Left renal pelvis (tissue), 4 donors: ENCODE measurements at places on chromosomes 3 and 15. TPM values are rescaled to one million over a fixed set of nuclear protein-coding genes. Genes with fewer than 3 reads are reported as not detected.

GOLGA8S gene
- polyA plus RNA-seq = 1.4 TPM

DNA sequence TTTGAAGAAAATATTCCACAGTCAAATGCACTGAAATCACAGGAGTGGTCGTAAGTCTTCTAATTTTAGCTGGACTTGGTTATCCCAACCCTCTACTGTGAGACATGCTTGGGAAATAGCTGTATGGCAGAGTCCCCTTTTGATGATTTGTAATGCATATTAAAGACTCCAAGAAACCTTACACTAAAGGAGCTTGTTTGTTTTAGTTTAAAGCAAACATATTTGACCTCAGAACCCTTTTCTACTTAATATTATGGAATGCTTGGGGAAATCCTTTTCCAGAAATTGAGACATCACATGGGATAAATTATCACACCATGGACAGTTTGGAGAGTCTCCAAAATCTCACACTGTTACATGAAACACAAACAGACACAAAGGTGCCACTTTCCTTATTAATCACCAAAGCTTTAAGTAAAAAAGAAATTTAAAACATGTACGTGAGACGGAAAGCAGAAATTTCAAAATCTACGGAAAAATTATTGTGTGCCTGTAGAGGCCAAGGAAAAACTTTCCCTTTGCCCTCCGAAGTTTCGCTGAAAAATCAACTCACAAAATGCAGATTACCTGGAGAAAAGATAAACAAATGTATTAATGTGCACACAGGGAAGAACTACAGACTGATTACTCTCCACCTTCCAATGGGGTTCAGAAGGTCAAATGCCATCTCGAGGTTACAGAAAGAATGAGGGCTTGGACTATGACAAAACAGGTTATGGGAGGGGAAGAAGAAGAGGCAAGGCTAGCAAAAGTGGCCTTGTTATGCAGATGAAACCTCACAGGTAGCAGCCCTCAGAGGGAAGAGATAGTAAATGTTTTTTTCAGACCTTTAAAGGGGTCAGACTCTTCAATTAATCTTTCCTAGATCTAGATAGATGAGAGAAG is 7.0 kb upstream of the CPB1 start:
- no peak for DNase-seq

GRCh38 chr3:126836220-126836860 is 132.3 kb downstream of the CHCHD6 start:
- no peak for DNase-seq

GRCh38 chr3:120263792-120264191 is 21.2 kb downstream of the GPR156 start:
- DNase-seq = no peak

DGKG gene
- polyA plus RNA-seq = 0.48 TPM

MELTF gene
- 1.9 TPM for polyA plus RNA-seq

DNA sequence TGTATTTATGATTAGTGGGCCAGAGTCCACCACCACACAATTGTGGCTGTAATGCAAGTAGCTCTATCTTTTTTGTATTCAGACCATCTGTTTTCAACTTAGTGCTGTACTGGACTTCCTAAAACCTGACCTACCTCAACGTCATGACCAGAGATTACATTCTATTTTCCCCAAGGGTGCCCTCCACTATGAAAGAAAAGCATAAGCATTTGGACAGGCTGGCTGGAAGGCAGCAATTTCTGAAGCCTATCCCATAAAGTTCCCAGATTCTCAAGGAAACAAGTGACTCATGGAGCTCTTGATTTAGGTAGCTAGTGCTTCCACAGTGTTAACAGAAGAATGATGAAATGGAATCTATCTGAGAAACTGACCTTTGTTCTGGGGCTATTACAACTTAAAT is 75.8 kb downstream of the COL8A1 start:
- DNase-seq = peak; percentile 25

CCDC50 gene
- polyA plus RNA-seq = 76.6 TPM

DNA sequence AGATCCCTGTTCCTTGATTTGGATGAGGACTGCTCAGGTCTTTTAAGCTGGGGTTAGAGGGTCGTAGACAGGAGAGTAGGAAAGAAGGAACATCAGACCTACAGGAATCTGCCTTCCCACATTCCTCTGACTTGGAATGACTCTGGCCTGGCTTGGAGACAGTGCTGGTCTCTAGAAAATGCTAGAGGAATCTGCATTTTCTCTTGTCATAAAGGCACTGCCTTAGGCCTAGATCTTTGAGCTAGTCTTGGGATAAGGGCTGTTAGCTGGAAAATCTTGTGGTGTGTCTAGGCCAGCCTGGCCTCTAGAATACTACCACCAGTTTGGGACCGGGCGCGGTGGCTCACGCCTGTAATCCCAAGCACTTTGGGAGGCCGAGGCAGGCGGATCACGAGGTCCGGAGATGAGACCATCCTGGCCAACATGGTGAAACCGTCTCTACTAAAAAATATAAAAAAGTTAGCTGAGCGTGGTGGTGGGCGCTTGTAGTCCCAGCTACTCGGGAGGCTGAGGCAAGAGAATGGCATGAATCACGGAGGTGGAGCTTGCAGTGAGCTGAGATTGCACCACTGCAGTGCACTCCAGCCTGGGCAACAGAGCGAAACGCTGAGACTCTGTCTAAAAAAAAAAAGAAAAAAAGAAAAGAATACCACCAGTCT is 17.3 kb upstream of the BSN start:
- no peak for DNase-seq

CPLX3 gene
- polyA plus RNA-seq = not detected

GRCh38 chr15:45457641-45458539 is 64.7 kb downstream of the SLC30A4 start:
- peak; percentile 73 for DNase-seq

GRCh38 chr15:99014803-99015697 is 7.5 kb upstream of the PGPEP1L start:
- DNase-seq = peak; percentile 69

GRCh38 chr3:31086148-31086547 is 191.7 kb upstream of the GADL1 start:
- no peak for DNase-seq

GRCh38 chr3:61141227-61141626 is 110.0 kb downstream of the FHIT start:
- no peak for DNase-seq

PLA2G4E gene
- not detected for polyA plus RNA-seq

DNA sequence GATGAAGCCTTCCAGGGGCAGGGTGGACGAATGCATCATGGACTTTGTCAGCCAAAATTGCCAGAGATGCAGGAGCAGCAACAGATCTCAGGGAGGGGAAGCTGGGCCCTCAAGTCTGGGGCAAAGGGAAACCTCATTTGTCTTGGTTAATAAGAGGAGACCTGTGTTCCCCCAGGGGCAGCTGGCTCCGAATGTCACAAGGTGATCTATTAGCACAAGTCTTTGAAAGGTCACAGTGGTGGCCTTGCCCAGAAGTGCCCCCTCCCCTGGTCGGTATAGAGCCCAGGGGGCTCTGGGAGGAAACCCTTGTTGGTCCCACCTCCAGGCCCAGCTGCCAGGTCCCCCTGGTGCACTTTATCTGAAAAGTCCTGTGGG is 46.2 kb downstream of the ABTB1 start:
- DNase-seq = no peak

DNA sequence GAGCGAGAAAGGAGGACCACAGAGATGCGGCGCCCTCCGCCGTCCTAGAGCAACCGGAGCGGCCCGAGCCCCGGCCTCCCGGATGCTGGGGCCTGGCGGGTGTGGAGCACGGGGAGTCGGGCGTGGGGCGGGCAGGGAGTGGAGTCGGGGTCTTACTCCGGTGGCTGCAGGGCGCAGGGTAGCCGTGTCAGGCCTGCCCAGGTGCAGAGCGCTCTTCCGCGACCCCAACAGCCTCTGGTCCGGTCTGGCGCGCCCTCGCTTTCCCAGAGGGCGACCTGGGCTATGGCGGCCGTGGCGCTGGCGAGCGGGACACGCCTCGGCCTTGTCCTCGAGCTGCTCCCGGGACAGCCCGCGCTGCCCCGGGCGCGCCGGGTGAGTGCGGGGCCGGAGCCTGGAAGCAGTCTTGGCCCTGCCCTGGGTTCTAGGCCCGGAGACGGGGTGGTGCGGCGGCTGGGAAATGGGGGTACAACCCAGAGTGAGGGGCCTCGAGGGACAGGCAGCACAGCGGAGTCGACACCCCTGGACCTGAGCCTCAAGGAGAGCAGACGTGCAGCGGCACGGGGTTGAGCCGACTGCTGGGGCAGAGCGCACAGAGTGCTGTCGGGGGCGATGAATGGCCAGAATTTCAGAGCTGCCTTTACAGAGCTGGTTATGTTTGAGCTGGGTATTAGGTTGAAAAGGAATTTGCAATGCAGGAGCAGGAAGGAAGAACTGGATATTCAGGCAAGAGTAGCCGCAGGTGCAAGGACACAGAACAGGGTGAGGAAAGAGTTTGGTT is at the start of gene ZNF662:
TSS of gene ZNF662 (plus strand) at position 73 of the 778 bp plus-strand sequence. CDS start 1,973 bp downstream, outside the sequence.
- DNase-seq = no peak

DYNLT2B gene
- polyA plus RNA-seq = 39.0 TPM

GASK1A gene
- 7.8 TPM for polyA plus RNA-seq

ANKRD63 gene
- not detected for polyA plus RNA-seq

NAALADL2 gene
- 17.9 TPM for polyA plus RNA-seq

CHRNA3 gene
- polyA plus RNA-seq = 1.5 TPM

- no peak for DNase-seq
These were observed 463.3 kb downstream of the MAGI1 start for GRCh38 chr3:65575376-65575840.

DNA sequence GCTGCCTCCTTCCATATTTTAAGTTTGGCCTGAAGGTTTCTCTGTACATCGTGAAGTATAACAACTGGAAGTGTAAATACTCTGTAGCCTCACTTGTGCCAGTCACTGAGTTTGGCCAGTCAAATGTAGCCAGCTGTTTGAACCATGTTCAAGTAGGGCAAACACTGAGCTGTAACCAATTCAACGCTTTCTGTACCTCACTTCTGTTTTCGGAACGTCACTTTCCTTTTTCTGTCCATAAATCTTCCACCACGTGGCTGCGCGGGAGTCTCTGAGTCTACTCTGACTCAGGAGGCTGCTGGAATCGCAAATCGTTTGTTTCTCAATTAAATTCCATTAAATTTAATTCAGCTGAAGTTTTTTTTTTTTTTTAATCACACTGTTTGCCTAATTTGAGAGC is 88.8 kb upstream of the RARB start:
- DNase-seq = no peak

- DNase-seq = no peak
These were observed 56.4 kb downstream of the FEM1B start for GRCh38 chr15:68333775-68334470.

- DNase-seq = no peak
These were observed 31.0 kb downstream of the FGD5 start for GRCh38 chr3:14849638-14850230.

GRCh38 chr3:194091141-194091540 is 44.8 kb upstream of the HES1 start:
- DNase-seq = no peak

DNA sequence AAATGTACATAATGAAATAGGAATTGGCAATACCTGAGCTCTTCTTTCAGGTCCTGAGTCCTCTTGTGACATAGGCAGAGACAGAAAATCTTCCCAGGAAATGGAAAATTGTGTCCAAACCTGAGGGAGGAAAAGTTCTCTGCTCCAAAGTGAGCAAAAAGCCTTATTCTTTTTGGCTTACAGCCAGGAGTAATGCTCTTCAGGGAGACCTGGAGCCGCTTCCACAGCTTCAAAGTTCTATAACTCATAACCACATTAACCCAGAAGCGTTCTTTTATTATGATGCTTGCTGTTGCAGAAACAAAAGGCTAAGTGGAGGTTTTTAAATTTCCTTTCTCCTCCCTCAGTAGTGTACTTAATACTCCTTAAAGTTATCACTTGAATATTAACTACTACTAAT is 633 bp downstream of the IGSF10 start:
- DNase-seq = no peak

- DNase-seq = no peak
These were observed 5.5 kb upstream of the LEKR1 start for GRCh38 chr3:156820692-156821080.

DNA sequence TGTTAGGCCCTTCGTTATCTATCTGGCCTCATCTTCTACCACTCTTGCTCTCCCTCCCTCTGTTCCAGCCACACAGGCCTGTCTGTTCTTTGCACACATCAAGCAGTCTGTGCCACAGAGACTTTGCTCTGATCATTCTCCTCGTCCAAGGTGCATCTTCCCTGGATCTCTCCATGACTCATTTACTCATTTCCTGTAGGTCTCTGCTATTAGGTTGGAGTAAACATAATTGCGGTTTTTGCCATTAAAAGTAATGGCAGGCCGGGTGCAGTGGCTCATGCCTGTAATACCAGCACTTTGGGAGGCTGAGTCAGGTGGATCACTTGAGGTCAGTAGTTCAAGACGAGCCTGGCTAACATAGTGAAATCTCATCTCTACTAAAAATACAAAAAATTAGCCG is 9.5 kb upstream of the C3orf49 start:
- DNase-seq = no peak

DNA sequence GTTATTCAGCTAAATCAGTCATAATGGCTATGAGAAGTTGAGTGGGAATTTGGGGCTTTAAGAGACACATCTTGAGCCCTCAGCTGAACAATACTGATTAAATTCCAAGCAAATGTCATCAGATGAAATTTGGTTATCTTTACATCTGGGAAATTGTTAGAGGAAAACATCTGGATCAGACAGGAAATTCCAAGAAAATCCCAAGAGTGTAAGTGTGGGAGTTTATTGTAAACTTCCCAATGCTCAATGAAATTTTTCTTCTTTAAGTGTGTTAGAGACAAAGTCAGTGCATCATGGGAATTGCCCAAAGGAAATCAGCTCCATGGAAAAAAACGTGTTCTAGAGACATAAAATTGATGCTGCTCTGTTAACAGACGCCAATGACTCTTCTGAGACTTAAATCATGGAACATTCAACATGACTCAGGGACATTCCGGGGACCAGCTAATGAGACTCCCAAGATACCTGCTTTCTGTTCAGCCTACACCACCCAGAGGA is 19.8 kb upstream of the DCLK3 start:
- no peak for DNase-seq

ALDH1A2 gene
- 337 TPM for polyA plus RNA-seq

PATL2 gene
- polyA plus RNA-seq = 0.56 TPM

GPR176 gene
- polyA plus RNA-seq = 4.8 TPM

GRCh38 chr15:68231102-68231818 is 1.7 kb upstream of the CLN6 start:
- DNase-seq = no peak

SNUPN gene
- 35.6 TPM for polyA plus RNA-seq
